ENCODE measurements at places on chromosomes 3 and 15. TPM values are rescaled to one million over a fixed set of nuclear protein-coding genes. Genes with fewer than 3 reads are reported as not detected.
A peak's percentile ranks its signal among the peaks of the same experiment; 100 is the strongest.

DNA sequence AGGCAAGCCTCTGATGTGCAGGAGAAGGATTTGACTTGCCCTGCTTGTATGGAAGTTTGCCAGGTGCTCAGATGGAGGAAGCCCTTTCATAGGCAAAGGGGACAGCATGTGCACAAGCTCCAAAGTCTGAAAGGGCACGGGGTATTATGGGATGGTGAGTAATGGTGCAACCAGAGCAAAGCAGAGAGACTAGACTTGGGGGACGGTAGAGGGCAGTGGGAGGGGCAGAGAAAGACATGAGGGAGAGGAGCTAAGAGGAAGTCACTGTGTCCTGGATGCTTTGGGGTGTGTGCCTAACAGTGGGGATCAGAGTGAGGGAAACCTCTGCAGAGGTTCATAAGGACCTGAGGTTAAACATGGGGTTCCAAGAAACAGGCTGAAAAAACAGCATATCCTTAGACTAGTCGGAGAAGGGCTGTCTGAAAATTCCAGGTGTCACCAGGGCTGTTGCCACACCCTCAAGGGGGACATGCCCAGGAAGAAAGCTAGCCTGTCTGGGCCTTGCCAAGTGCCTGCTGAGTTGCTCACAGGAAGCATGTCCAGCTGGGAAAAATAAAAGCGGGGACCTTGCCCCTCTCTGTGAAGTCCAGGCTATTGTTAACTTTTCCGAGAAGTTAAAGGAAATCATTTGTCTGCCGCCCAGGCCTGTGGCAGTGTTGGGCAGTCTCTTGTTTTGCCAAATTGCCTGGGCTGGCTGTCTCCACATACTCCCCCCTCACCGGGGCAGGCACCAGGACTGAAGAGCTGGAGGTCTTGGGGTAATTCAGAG is 47.1 kb downstream of the HRH1 start:
- DNase-seq, result no peak
- no peak overlapping the region for H3K4me3 ChIP-seq
- peak overlapping the region; percentile 66 for H3K27ac ChIP-seq
- no peaks in the 10 kb centered on the region for H3K27me3 ChIP-seq
- H3K4me1 ChIP-seq, result peaks cover 3% of the 10 kb centered on the region

GRCh38 chr3:77931255-77932009 is 891.5 kb downstream of the ROBO2 start:
- H3K27me3 ChIP-seq, result no peaks in the 10 kb centered on the region
- DNase-seq, result no peak
- H3K4me3 ChIP-seq, result no peak overlapping the region

GRCh38 chr3:12179441-12179840 is 20.7 kb upstream of the TIMP4 start:
- H3K4me3 ChIP-seq, result no peak overlapping the region
- no peaks in the 10 kb centered on the region for H3K36me3 ChIP-seq
- no peak overlapping the region for H3K27ac ChIP-seq

GRCh38 chr15:70068783-70069565 is 28.7 kb downstream of the TLE3 start:
- peaks cover 14% of the 10 kb centered on the region for H3K36me3 ChIP-seq
- H3K27ac ChIP-seq, result no peak overlapping the region
- H3K4me1 ChIP-seq, result no peaks in the 10 kb centered on the region
- H3K27me3 ChIP-seq, result no peaks in the 10 kb centered on the region

SRGAP3 gene
- 24.3 TPM for total RNA-seq

DNAJC13 gene
- 43.1 TPM for total RNA-seq

DNA sequence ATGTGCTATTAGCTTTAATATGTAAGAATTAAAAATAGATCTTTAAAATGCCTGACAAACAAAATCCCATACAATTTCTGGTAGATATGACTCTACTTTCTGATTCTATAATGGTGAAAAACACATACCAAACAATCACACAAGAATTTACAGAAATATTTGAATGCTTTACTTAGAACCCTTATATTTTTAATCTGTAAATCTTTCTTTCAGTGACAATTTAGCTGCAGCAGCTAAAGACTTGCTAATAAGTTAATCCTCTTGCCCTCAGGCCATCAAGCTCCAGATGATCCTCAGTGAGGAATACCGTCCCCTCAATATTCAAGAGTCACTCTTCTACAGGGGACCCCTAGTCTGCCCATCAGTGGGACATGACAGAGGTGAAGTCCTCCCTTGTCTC is 55.6 kb downstream of the C3orf80 start:
- no peak overlapping the region for H3K27ac ChIP-seq
- no peaks in the 10 kb centered on the region for H3K4me1 ChIP-seq
- H3K36me3 ChIP-seq, result no peaks in the 10 kb centered on the region
- DNase-seq, result no peak
- H3K27me3 ChIP-seq, result no peaks in the 10 kb centered on the region

DNA sequence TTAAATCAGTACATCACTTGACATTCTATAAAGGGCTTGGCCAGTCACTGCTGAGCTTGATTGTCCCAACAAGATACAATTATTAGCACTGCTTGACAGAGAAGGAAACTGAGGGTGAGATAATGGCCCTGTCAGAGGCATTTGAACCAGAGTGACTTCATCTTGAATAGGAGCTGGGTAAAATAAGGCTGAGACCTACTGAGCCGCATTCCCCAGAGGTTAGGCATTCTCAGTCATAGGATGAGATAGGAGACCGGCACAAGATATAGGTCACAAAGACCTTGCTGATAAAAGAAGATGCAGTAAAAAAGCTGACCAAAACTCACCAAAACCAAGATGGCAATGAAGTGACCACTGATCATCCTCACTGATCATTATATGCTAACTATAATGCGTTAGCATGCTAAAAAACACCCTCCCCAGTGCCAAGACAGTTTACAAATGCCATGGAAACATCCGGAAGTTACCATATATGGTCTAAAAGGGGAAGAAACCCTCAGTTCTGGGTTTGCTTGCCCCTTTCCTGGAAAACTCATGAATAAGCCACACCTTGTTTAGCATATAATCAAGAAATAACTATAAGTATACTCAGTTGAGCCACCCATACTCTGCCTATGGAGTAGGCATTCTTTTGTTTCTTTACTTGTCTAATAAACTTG is 239.1 kb upstream of the SETMAR start:
- H3K4me1 ChIP-seq, result no peaks in the 10 kb centered on the region
- H3K27me3 ChIP-seq, result no peaks in the 10 kb centered on the region
- no peak overlapping the region for H3K27ac ChIP-seq
- DNase-seq, result no peak

- no peak overlapping the region for H3K4me3 ChIP-seq
- H3K4me1 ChIP-seq, result no peaks in the 10 kb centered on the region
- H3K27me3 ChIP-seq, result no peaks in the 10 kb centered on the region
- no peak overlapping the region for H3K27ac ChIP-seq
- no peak for DNase-seq
Observed at GRCh38 chr3:18355832-18356231, 69.3 kb downstream of the SATB1 start.

DNA sequence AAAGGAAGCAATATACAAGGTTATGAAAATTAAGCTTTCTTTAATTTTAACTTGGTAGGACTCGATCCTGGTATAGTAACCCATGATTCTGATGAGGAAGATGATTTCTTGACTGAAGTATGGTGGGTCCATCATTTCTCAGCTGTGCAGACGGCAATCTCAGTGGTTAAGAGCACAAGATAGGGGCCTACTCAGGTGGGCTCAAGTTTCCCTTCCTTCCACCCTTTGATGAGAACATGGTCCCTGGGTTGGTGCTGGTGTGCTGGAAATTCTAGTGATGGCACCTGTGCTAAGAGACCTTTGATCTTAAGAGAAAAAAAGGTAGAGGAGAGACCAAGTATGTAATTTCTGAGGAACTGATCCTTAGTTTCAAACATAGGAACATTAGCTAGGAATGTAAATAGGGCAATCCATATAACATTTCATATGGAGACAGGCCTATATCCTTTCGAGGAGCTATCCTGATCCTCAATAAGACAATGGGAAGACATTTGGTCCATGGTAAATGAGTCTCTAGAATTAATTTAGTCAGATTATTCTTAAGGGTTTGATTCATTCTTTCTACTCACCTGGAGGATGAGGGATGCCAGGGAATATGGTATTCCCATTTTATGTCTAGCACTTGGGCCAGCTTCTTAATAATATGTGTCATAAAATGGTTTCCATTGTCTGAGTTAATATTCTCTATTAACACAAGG is 104.5 kb upstream of the NECTIN3 start:
- no peak overlapping the region for H3K4me3 ChIP-seq
- DNase-seq, result no peak
- H3K27ac ChIP-seq, result no peak overlapping the region
- H3K4me1 ChIP-seq, result no peaks in the 10 kb centered on the region
- no peaks in the 10 kb centered on the region for H3K36me3 ChIP-seq

DNA sequence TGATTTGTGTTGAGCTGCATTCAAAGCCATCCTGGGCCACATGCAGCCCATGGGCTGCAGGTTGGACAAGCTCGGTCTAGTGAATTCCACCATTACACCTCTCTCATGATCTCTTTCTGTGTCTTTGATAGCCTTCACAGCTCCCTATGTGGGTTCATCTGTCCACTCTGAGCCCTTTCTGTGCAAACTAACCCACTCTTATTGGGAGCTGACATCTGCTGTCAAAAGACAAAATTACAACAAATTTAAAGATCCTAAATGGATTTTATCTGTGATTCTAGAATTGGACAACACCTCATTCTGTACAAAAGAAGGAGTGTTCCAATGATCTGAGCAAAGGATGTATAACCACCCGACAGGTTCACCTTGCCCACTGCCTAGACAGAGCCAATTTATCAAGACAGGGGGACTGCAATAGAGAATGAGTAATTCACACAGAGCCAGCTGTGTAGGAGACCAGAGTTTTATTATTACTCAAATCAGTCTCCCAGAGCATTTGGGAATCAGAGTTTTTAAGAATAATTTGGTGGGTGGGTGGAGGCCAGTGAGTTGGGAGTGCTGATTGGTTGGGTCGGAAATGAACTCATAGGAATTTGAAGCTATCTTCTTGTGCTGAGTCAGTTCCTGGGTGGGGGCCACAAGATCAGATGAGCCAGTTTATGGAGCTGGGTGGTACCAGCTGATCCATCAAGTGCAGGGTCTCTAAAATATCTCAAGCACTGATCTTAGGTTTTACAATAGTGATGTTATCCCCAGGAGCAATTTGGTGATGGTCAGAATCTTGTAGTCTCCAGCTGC is 2.6 kb upstream of the XYLB start:
- no peak for DNase-seq
- peaks cover 5% of the 10 kb centered on the region for H3K4me1 ChIP-seq
- H3K27me3 ChIP-seq, result no peaks in the 10 kb centered on the region
- no peaks in the 10 kb centered on the region for H3K36me3 ChIP-seq

DNA sequence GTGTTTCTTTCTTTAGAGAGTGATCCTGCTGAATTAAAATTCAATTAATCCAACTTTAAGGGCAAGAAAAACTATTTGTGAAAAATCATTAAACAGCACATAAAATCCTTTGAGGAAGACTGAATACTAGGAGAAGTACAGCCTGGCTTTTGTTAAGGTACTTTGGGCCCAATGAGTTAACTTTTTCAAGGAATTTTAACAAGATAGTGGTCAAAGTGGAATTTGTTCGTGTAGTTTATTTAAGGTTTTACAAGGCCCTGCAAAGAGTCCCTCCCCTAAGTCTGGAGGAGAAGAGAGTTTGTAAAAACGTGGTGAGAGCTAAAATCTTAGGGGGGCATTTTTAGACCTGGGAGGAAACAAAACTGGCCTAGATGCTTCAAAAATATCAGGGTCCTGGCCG is 26.0 kb upstream of the TRIM71 start:
- no peak for DNase-seq
- no peak overlapping the region for H3K4me3 ChIP-seq
- no peak overlapping the region for H3K27ac ChIP-seq
- H3K4me1 ChIP-seq, result no peaks in the 10 kb centered on the region
- H3K27me3 ChIP-seq, result no peaks in the 10 kb centered on the region
- no peaks in the 10 kb centered on the region for H3K36me3 ChIP-seq

DNA sequence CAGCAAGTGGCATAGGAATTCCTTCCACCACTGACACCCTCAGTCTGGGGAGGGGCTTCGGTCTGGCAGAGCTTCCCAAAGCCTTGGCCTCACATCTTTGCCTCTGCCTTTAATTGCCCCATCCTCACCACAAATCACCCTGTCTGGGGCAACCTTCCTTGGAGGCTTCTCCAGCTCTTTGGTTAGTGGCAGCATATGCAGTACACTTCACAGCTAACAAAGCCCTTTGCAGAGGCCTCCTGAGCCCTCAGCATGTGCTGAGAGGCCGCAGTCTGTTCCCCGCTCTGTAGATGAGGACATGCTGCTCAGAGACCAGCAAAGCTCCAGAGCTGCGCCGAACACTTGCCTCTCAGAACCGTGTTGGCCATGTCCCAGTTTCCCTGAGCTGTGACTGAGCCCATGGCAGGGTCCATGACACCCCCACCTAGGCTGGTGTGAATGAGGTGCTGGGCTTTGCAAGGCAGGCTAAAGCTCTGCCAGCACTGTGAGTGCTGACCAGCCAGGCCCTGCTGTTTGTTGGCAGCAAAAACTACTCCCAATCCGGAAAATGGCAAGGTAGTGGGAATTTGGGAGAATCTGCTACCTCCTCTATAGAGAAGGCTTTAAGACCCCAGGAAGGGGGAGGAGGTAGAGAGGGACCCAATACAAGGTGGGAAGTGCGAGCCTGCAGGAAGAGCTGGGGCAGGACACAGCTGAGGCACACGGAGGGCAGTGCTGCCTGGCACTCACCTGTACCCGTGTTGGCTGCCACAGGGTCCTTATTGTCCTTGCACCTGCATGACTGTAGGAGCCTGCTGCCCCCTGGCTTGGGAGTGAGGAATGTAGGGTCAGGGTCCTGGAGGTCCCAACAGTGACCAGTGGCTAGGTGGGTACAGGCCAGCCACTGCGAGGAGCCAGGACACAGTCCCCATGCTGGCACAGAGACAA is 8.4 kb upstream of the KLF15 start:
- no peaks in the 10 kb centered on the region for H3K27me3 ChIP-seq
- H3K4me1 ChIP-seq, result peaks cover 21% of the 10 kb centered on the region

SETMAR gene
- 16.0 TPM for total RNA-seq

DNA sequence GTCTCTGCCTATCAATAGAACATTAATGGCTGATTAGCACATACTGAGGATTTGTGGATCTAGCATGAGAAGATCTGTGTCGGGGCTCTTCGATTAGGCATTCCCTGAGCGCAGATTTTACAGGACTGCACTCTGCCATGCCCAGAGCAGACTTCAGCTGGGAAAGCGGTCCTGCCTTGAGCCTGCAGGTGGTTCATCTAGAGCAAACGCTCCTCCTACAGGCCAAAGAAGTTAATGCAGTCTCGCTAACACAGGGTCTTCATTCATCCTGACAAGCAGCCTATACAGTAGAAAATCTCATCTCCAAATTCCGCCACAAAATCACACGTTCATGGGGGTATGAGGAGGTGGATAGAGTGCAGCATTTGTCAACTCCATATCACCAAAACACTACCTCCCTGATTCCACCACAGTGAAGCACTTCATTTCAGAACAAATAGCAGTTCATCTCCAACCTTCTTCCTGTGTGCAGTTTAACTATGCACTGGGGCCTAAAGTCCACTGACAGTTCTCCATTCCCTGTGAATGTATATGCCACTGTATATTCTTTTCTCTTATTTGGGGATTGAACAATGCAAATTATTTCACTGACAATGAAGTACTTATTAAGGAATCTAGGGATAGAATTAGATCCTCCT is 405.8 kb downstream of the IGSF11 start:
- DNase-seq, result no peak
- no peak overlapping the region for H3K27ac ChIP-seq
- no peaks in the 10 kb centered on the region for H3K27me3 ChIP-seq
- H3K4me1 ChIP-seq, result no peaks in the 10 kb centered on the region
- H3K4me3 ChIP-seq, result no peak overlapping the region
- no peaks in the 10 kb centered on the region for H3K36me3 ChIP-seq

GRCh38 chr3:55873523-55874254 is 386.6 kb upstream of the WNT5A start:
- no peak overlapping the region for H3K27ac ChIP-seq
- H3K36me3 ChIP-seq, result no peaks in the 10 kb centered on the region
- DNase-seq, result no peak
- H3K4me3 ChIP-seq, result no peak overlapping the region
- no peaks in the 10 kb centered on the region for H3K4me1 ChIP-seq
